ENCODE measurements at places on chromosomes 4 and X.

DNA sequence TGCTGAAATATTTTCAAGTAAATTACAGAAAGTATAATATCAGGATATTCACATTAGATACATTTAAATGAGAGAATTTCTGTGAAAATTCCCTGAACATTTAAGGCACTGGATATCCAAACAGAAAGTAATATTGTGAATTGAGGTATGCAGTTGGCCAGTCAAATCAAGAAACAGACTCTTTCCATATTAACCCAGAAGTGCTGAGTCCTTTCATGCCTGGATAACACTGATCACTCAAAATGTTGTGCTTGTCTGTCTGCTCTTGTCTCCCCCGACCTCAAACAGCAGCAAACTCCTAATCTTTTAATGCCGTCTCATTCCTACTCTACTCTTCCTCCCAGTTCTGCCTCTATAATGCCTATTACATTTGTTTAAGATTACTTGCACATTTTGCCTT is 51.2 kb downstream of the TBC1D9 start:
- DNase-seq, result no peak

DNA sequence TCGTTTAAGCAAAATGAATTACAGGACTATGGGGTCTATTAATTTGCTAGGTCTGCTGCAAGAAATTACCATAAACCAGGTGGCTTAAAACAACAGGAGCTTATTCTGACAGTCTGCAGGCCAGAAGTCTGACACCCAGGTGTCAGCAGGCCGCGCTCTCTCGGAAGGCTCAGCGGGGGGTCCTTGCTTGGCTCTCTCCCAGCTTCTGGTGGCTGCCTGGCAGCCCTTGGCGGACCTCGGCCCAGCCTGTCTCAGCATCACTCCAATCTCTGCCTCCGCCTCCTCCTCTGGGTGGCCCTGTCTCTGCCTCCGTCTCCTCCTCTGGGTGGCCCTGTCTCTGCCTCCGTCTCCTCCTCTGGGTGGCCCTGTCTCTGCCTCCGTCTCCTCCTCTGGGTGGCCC is 580.5 kb upstream of the FAT1 start:
- no peak for DNase-seq

DNA sequence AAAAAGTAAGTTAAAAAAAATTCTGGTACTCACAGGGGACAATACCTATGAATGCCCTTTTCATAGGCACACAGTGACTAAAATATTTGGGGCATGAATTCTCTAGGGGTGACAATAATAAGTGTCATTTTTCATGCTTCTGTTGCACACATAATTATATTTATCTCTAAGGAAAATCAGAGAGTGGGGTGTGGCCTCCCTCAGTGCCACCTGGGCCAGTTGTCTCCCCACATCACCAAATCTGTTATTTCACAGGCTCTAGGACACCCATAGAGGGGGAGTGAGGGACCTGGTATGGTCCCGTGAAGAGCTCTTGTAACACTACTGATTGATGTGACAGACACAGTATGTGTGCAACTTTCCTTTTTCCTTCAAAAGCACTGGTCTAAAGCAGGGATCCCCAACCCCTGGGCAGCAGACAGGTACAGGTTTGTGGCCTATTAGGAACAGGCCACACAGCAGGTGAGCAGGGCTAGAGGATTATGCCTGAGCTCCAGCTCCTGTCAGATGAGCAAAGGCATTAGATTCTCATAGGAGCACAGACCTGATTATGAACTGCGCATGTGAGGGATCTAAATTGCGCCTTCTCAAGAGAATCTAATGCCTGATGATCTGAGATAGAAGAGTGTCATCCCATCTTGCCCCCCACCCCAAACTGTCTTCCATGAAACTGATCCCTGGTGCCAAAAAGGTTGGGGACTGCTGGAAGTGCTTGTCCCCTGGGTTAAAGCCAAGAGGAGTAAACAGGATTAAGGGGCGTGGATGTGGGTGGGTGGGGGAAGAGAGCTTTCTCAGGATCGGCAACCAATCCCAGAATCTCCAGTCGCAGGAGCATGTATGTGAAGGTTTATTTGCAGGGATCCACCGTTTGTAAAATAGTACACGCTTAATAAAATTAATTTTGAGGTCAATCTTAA is 856 bp downstream of the SLC9B1 start:
- no peak for DNase-seq

DNA sequence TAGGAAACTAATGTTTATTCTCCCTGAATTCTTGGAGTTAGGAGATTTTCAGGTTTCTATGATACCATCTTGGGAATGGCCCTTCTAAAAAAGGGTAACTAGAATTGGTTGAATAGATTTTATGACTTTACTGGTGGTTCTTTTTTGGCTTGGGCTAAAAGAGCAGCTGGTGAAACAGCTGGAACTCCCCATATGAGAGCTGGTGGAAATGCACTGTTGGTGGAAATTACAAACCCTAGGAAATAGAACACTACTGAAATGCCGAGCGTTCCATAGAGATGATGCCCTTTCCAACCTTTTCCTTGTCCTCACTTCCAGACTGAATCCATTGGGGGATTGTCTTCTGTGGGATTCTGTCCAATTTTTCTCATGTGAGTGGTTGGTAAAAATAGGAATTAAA is 139.5 kb downstream of the STIM2 start:
- no peak for DNase-seq

GRCh38 chr4:103482893-103483292 is 236.9 kb downstream of the TACR3 start:
- DNase-seq, result no peak

- DNase-seq, result no peak
Measured at GRCh38 chr4:110666030-110666429, 43.2 kb upstream of the PITX2 start.

- DNase-seq, result no peak
Measured at GRCh38 chrX:129262912-129263311, 260.4 kb downstream of the SMARCA1 start.

DNA sequence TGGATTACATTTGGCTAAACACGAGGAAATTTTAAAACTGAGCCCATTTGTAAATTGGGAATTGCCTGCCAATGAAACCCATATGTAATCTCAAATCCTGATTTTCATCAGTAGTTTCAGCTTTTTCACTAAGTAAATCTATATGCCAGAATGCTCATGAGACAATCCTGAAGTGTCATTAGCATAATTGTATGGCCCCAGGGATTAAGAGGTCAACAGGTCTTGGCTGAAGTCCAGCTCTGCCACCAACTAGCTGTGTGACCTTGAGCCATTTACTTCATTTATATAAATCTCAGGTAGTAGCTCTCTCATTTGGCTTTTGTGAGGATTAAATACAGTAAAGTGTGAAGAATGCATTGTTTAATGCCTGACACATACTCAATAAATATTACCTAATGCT is 320.5 kb upstream of the EMCN start:
- DNase-seq, result no peak

GRCh38 chrX:68829582-68830418 is 979 bp downstream of the EFNB1 start:
- DNase-seq, result no peak

GRCh38 chr4:76087007-76087769 is 12.7 kb downstream of the ART3 start:
- no peak for DNase-seq

DNA sequence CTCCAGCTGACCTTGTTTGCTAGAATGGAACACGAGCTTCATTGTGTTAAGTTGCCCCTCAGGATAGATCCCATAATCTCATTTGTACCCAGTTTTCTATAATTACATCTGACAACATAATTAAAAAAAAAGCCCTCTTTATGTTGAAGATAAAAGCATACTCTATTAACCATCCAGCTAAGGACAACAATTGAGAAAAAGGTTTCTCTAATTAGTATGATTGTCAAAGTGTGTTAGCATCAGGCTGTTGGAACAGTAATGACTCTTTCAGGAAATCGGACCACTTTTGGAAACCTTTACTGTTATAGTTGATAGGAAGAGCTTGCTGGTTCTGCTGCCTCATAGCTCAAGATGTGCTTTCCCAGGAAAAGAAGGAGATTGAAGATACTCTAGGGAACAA is 172.6 kb downstream of the FHIP1A start:
- no peak for DNase-seq

DNA sequence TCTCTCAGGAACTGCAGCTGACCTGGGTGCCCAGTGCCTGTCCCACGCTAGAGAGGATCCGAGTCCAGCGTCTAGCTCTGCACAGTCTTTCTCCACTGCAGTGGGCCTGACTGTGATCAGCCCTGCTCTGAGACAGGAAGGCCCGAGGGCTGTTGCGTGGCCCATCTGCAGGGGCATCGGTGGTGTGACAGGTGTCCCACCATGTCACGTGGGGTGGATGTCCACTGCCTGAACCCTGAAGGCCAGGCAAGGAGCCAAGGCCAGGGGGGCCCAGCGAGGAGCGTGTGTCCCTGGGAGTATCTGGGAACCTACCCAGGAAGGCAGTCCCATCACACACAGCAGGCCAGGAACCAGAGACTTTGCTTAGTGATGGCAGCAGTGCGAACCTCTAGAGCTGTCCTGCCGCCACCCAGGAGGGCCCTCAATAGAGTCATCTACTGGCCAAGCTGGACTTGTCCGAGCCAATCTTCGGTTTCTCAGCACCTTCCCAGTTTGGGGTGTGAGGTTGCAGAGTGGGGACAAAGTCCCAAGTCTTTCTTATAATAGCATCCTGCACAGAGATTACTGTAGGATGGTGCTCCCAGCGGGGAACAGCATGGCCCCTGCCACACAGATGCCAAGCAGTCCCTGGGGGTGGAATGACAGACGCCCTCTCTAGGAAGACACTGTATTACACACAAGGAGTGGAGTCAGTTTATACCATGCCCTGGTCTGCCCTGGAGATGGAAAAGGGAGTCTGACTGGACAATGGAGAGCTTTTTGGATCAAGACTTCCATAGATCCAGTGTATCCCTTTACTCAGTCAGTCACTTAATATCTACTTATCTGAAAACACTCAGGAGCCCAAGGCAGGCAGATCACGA is 38.3 kb downstream of the DCTD start:
- DNase-seq, result no peak

DNA sequence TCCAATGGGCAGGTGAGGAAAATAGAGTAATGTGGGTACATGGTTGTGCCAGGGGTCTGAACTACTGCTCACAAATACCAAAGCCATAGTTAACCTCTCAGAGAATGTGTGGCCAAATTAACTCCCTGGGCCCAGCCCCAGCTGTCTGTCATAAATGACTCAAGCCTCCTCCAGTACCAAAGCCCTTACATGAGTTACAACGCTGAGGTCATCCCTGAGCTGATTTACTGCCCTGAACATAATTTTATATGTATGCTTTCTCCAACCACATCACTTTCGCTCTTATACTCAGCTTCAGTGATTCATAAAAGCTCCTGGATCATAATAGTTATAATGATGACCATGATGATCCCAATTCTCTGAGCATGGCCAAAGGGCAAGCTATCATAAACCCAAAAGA is 283.9 kb downstream of the NKX6-1 start:
- DNase-seq, result no peak

DNA sequence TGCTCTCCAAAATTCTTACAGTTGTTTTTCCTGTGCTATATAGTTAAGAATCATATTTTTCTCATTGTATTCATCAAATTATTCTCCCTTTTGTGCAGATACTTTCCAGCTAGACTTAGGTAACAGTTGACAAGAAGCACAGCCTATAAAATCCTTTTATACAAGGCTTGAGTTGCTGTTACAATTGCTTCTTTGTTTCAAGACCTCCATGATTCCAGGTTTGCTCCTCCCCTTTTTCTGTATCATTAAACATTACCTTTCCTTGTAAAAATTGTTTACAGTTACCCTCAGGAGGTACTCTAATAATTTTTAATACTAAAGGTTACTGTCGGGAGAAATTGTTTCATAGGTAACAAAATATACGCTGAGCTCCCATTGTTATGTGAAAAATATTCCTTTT is 192.3 kb upstream of the GRID2 start:
- DNase-seq, result no peak

GRCh38 chr4:54525602-54526001 is 132.2 kb upstream of the KIT start:
- DNase-seq, result no peak

DNA sequence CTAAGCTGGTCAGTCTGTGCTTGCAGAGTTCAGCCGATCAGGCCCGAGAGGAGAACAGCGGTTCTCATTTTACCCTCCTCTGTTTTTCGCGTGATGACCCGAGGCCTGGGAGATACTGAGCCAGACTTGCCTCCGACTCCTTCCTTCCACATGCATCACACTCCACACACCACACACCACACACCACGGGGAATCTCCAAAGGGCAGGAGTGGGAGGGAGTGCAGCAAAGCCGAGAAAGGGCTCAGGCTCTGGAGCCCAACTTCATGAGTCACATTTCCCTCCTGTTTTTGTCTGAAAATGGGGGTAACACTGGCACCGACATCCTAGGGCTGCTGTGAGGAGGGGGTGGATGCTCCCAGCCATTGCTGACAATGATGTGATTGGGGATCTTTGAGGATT is 38.9 kb downstream of the TKTL1 start:
- DNase-seq, result no peak

DNA sequence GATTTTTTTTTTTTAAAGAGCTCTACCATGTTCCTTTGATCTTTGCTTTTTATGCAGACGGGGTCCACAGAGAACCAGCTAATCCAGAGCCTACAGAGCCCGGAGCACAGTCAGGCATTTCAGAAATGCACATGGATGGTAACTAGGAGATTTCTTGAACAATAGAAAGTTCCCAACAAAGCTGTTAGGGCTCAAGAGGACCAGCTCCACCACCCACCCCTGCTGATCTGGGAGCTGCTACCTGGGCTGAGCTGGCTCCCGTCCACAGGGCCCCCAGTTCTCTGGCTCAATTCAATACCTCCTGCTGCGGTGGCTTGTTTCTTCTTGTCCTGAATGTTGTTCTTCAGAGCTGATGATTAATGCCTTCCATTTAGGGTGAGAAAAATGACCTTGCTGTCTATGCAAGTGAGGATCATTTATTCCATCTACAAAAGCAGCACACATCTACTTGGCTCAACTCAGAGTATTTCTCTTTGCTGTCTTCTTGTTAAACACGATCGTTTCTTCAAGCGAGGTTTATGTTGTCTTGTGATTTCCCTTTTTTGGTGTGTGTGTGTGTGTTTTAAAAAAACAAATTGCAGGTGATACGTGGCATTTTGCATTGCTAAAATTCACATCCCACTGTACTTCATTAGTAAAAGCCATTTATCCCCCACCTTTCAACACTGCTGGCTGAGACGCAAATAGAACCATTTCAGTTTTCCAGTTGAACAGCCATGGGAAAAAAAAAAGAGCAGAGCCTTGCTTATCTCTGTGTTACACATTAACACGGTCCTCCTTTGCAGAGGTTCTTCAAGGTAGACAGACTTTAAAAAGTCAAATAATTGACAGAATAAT is 31.3 kb downstream of the IGFBP7 start:
- DNase-seq, result no peak

GRCh38 chr4:163201358-163201757 is 34.7 kb upstream of the NAF1 start:
- DNase-seq, result no peak

- DNase-seq, result peak; percentile 43
Measured at GRCh38 chrX:49172280-49172780, 632 bp downstream of the PLP2 start.

DNA sequence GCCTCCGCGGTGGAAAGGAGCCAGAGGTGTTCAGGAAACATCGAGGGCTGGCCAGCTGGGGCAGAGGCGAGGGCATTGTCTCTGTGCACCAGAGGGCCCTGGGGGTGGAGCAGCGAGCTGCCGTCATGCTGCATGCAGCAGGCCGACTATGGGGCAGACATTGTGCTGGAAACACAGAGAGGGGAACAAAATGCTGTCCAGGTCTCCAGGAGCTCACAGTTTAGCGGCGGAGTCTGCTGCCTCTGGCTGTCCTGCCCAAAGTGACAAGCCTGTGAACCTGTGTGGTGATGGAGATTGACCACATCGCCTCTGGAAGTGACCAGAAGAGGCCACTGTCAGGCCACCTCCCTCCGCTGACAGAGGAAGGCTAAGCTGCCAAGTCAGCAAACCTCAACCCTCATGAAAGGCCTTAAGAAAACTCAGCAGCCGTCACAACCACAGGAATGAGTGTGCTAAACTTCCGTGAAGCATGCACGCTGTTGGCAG is 20.1 kb upstream of the SASH3 start:
- no peak for DNase-seq

GRCh38 chr4:128061566-128062536 is 739 bp downstream of the LARP1B start:
- DNase-seq, result peak; percentile 34
